Lung (tissue), 17 donors: ENCODE measurements at places on chromosomes 2 and 18.

- DNase-seq = no peak
These were observed 48.0 kb downstream of the CENPO start for GRCh38 chr2:24840962-24841945.

DNA sequence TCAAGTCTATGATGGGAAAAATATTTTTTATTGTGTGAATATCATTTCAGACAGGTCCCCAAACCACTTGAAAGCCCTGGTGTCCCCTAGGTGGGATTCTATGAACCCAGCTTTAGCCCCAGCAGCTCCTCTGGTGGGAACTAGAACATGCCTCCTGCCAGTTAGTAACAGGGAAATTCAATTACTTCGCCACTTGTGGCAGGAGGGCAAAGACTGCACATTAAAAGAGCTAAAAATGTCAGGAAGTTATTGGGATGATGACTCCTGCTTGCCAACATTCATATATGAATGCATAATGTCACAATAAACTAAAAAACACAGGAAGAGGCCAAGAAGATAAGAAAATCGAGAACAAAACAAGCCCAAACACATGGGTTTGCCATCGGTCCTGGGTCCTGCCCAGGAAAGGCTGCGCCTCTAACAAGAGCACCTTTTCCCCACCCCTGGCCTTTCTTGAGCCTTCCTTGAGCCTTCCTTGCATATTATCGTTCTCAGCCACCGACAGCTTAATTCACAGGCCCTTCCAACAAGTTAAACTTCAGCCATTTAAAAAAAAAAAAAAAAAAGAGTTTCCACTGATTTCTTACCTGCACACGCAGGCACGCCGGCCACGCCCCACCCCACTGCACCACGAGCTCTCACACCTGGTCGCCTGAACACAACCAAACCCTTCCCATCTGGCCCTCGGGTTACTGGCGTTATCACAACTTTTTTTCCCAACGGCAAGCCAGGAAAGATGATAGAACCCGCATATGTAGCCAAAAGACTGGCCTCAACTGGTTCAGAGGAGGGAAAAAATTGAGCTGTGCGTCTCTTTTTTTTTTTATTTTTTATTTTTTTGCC, 23.4 kb downstream of the BCL11A start:
- DNase-seq = no peak

DNA sequence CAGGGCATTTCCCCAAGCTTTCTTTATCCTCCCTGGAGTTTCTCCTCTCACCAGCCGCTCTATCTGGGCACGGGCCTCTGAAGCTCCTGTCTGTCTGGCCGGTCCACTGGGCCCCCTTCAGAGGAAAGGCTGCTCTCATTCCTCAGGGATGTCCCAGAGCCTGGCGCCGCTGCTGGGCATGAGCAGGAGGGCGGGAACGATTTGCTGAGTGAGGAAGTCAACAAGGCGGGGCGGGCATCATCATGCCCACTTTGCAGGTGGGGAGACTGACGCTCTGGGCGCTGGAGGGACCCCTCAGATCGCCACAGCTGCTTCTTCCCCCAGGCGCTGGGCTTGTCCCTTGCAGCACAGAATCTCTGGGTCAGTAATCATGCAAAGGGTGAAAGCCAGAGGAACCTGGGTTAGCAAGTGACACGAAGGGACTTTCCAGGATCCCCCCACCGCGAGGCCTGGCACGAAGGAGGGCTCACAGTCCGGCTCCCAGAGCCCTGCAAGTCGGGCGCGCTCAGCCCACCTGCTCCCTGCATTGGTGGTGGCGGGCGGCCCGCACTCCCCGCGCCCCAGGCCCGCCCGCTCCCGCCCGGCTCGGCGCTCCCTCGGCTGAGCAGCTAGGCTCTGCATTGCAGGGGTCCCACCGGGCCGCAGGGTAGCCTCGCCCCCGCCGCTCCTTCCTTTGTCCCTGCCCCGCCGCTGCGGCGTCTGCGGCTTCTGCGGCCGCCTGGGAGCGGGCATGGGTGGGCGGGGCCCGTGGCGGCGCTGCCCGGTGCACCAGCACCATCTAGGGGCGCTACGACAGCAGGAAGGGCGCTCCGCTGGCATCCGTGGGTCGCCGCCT, 157.8 kb downstream of the CYRIA start:
- peak; percentile 67 for DNase-seq

DNA sequence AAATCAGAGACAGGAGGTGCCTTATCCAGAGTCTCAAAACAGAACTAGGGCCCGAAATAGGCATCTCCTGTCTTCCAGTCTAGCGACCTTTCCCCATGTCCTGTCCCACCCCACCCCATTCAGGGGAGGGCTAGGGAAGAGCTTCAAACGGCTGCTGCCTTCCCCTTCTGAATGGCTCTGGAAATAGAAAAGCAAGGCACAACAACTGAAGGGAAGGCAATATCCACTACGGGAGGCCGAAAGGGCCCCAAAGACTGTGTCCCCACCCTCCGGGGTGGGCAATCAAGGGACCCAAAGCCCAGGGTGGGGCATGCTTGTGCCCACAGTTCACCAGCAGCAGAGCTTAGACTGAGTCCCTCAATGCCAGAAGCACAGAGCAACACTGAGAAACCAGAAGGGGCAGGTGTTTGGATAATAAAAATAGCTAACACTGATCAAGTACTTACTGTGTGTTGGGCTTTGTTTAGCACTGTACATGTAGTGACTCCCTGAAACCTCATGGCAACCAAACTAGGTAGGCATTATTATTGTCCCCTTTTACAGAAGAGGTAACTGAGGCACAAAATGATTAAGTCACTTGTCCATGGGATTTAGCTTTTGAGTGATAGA, 38.5 kb downstream of the CYRIA start:
- no peak for DNase-seq
